AG10803 (cell line): ENCODE measurements at places on chromosomes 6 and 20.

DNA sequence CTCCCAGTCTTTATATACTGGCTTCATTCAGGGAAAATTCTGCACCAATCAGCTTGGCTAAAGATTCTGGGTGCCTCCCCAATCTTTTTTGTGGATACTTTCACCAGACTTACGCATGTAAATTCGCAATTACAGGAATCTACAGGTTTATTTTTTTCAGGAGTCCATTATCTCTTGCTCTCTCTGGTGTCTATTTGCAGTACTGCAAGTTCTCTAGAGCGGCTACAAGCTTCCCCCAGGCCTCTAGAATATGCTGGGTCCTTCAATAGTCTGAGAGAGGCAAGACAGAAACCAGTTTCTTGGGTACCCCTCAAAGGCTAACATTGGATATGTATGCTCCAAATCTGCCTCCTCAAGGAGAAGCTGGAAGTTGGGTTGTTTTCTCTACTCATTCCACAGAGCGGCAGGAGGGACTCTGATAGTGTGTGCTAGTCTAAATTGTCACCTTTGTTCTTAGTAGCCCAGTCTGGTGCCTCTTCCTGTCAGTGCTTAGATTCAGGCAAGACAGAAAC lies 58.5 kb downstream of the SUN5 start:
- DNase-seq: peak; percentile 22

DNA sequence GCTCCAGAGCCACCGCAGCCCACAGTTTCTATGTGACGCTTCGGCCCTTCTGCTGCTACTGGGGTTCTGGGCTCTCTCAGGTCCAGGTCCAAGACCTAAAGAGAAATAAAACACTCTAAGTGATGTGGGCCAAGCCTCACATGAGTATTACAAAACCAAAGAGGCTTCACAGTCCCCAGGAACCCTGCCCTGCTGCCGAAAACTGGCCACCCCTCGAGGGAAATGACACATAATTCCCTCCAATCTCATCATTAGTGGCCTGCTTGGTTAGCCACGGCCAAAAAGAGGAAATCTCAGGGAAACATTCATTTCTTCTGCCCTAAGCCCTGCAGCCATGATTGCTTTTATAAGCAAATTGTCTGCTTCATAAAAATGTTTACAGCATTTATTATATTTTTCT lies 32.5 kb downstream of the DLL1 start:
- no peak for DNase-seq

GRCh38 chr6:16471910-16472297 lies 233.5 kb downstream of the GMPR start:
- DNase-seq: no peak

- DNase-seq: no peak
Observed at GRCh38 chr6:89010825-89011224, 47.4 kb upstream of the RNGTT start.

GRCh38 chr20:10167040-10167439 lies 51.6 kb upstream of the SNAP25 start:
- no peak for DNase-seq

- peak; percentile 47 for DNase-seq
Observed at GRCh38 chr20:3543901-3544507, 73.2 kb downstream of the ATRN start.

DNA sequence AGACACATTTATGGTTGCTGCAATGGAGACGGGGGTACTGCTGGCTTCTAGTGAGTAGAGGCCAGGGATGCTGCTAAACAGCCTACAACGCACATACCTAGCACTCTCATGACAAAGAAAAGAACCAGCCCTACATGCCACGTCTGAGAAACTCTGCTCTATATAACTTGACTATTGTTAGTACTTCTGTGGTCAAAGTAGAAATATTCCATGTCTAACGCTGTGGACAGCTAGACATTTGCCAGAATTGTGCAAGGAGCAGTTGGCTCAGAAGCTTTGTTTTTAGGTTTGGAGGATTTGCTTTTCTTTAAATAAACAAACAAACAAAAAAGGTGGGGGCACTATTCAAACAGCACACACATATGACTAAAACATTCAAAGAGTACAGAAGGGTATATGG lies 20.5 kb downstream of the UBE2V1 start:
- DNase-seq: peak; percentile 54
